Esophagus squamous epithelium (tissue), 5 donors: ENCODE measurements at places on chromosomes 2 and 18.

- no peak for DNase-seq
These were observed 688 bp downstream of the CDH20 start for GRCh38 chr18:61333746-61334490.

- no peak for DNase-seq
These were observed 77.8 kb downstream of the ADAM23 start for GRCh38 chr2:206521115-206521514.

GRCh38 chr2:181787310-181788048 is 104.1 kb upstream of the ITPRID2 start:
- DNase-seq = no peak

- no peak for DNase-seq
These were observed 217.9 kb upstream of the RAB6C start for GRCh38 chr2:129761569-129762021.

GRCh38 chr2:143615562-143615961 is 486.3 kb downstream of the ARHGAP15 start:
- DNase-seq = no peak

GRCh38 chr18:79898952-79899608 is 52.4 kb downstream of the SLC66A2 start:
- DNase-seq = no peak

- no peak for DNase-seq
These were observed 14.6 kb downstream of the PASK start for GRCh38 chr2:241134711-241135110.

DNA sequence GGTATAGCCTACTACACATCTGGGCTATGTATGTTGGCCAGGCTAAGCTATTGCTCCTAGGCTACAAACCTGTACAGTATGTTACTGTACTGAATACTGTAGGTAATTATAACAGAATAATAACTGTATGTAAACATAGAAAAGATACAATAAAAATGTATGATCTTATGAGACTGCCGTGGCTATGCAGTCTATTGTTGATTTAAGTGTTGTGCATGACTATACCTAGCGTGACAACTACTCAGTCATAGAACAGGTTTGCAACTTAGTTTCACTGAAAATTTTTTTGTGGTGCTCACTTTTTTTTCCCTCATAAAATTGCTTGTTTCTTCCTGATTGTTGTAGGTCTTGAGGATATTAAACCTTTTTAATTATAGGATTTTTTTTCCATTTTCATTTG is 25.9 kb downstream of the KCMF1 start:
- DNase-seq = no peak

- no peak for DNase-seq
These were observed 2.3 kb downstream of the HJURP start for GRCh38 chr2:233852056-233852455.

GRCh38 chr2:176117162-176117822 is 714 bp downstream of the HOXD10 start:
- no peak for DNase-seq

- DNase-seq = no peak
These were observed 82.6 kb upstream of the SLC8A1 start for GRCh38 chr2:40534528-40534927.

- no peak for DNase-seq
These were observed 132.0 kb downstream of the VWC2L start for GRCh38 chr2:214542866-214543265.

DNA sequence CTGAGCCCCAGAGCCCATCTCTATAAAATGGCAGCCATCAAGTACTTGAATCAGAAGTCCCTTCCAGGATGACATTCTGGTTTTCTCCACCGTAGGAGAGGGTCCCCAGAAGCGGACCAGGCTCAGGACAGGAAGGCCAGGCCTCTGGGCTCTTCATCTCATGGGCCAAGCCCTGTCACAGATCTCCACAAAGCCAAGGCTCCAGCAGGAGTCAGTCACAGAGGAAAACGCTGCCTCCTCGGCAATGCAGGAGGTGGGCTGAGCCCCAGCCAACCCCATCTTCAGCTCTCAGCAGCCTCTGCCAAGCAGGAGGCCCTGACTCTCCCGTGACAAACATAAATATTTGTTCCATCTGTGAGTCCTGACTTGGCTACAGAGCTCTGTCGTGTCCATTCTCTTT is 39.4 kb upstream of the GPAT2 start:
- DNase-seq = no peak

DNA sequence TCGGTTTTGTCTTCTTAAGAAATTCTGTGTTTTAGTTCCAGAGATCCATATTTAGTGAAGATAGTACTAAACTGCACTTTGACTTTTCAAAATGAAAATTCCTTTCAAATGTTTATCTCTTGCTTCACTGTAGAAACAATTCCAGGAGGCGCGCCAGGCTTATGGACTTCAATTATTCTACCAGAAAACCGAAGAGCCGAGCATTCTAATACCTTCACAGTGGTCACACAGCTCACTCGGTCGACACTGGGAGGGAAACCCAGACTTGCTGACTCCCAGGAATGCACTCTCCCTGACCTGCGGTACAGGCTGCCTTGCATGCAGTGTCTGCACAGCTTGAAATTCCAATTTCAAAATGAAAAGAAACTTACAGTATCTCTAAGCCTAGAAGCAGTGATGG is 119.9 kb upstream of the PIEZO2 start:
- no peak for DNase-seq

DNA sequence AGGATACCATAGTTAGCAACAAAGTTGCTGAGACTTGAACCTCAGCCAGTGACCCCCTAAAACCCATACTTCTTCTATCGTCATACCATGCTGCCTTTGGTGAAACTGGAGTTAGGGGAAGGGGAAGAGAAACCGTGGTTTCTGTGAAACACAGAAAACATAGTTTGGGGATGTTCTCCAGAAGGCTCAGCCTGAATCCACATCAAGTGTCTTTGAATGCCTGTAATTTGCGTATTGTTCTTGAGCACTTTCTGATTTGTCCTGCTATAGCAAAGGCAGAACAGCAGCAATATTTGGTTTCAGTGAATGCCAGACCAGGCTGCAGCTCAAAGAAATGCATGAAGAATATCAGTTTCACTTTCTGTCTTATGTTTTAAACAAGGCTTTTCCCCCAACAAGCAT is 258.7 kb downstream of the TTC32 start:
- DNase-seq = no peak
